ENCODE measurements at places on chromosomes 5 and 9.

DNA sequence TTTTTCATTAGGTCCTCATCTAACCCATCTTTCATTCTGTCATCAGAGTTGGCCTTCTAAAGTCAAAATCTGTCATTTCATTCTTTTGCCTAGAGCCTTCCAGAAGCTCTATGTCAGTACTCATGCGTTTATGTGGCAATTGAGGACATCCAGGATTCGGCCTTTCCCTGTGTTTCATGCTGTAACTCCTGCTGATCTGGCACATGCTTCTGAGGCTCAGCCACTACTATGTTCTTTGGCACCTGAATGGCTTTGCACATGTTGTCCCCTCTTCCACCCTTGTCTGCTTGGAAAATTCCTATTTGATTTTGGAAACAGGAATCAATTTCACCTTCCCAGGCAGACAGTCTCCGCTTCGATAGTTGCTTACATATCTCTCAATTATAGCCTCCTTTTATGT lies 84.9 kb downstream of the GDNF start:
- DNase-seq: no peak

GRCh38 chr5:118988866-118989180 lies 476 bp upstream of the DTWD2 start:
- no peak for DNase-seq

DNA sequence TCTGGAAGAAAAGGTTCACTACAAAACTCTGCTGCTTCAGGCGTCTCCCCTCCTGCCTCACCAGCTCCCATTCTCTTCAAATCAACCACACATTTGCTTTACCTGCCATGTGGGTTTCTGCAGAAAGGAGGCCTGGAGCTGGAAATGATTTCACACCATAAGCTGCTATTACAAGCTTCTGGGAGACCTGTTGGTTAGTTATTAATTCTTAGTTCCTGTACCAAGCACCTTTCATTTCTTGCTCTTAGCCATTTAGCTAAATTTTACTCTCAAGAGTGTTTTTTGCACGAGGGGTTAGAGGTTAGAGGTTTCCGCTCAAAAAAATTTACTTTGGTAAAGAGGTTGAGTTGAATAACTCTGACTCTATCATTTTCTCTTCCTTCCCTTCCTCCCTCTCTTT lies 70.3 kb downstream of the MAP1B start:
- no peak for DNase-seq

DNA sequence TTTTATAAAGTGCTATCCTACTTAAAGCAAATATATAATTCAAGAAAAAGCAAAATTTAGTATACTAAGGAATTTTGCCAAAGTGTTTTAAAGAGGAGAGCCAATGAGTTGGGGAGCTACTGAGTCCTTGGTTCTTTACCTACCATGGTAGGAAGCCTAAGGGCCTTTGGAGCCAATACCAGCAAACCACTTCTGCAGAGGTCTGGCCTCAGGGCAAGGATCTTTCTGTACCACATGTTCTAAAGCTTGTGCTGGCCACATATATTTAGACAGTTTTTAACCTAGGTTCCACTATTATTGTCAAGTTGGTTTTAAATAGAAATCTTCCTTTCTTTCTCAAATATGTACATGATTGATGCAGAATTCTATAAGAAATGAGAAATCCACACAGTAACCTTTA lies 172.3 kb upstream of the NREP start:
- DNase-seq: no peak

DNA sequence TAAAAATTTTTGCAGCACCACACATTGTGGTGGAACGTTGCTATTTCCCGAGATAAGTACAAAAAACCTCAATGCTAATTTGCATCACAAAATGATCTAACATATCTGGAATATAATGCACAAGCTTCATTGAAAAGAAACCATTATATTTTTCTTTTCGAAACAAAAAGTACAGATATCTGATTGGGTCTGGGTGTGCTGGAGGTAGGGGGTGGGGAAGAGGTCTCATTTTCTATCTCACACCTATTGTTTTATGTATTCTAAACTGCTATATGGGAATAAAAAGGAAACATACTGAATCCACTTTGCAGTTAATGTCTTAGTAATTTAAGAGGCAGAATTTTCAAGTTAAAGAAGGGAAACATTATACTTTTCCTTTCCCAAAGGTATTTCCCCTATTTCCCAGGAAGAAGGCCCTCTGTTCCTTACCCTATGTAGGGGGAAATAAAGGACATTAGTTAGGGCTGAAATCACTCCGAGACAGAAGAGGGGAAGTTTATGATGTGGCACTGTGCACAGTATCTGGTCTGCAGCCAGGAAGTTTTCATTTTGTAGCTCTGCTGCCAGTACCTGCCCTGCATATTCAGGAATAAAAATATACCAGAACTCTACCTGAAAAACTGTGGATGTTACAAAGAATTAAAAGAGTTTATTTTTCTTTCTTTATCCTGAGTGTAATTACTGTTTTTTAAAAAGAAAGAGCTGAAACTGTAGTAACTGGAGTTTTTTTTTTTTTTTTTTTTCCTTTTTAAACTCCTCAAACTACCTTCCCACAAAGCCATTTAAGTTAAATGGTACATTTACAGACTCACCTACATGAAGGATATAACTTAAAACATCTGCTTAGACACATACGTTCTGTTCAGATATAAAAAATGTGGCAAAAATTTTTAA lies 7.4 kb downstream of the MEF2C start:
- DNase-seq: no peak

DNA sequence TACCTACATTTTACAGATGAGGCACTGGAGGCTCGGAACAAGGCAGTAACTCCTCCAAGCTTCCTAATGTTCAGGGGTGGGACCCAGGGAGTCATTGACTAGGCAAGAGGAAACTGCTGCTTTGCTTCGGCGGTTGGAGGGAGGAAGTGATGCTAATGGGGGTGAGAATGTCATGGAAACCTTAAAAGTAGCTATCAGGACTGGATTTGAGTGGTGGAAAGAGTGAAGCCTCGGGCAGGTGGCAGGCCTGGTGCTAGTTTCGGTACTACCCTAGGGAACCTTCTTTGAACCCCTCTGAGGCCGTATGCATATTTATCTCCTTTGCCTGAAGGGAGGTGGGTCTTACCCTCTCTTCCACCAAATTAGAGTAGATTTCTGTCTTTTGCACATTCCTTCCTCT lies 1.6 kb downstream of the BSPRY start:
- DNase-seq: no peak

GRCh38 chr5:149002053-149002452 lies 60.8 kb downstream of the SH3TC2 start:
- no peak for DNase-seq

DNA sequence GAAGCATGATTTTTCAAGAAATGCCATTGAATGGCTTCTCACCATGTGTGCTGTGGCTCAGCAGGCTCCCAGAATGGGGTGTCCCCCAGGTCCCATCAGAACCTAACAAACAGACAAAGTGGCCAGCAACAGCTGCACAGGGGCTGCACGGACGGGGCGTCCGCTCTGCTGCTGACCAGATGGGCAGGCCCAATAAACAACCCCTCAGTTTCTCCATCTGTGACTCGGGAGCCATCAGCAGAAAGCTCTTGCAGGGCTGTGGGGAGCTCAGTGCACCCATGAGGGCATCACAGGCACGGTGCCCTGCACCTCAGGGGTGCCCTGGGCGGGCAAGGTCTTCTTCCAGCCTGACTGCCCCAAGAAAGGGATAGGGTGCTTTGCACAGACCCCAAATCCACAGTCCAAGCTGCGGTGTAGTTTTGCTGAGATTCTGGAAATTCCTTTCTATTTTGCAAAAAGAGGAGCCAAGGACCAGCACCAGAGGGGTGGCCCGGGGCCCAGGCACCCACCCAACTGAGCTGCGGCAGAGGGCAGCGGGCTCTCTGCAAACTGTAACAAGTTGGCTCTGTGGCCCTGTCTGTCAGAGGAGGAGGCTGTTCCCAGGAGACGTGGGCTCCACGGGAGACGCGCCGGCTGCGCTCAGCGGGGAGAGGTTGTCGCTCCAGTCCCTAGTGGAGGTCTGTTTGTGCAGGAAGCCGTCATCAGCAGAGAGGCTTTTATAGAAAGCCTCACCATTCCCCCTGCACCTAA lies 138.7 kb upstream of the PPP1R26 start:
- DNase-seq: no peak

- no peak for DNase-seq
Observed at GRCh38 chr5:55680353-55680752, 31.8 kb downstream of the SLC38A9 start.

DNA sequence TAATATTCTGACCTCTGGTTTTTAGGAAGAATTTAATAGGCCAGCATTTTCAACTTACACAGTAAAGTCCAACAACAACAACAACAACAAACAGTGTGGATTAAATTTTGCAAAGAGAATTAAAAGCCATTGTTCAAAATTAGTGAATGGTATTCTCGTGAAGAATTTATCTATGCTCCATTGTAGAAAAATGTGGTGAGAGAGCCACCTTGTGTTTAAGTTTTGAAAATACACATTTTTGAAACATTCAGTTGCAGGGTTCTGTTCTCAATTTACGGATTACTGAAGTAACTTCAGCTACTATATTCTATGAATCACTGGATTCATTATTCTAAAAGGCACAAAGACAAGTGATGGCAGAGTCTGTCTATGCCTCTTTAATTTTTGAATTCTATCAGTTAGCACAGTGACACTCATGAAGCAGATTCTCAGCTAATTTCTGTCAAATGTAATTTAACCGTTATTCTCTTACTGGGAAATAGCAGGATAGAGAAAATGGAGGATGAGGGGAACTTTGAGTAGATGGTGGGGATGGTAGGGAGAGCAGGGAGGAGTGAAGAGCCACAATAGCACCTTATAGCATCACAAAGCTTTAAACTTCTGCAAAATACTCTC lies 11.0 kb downstream of the CCDC152 start:
- no peak for DNase-seq

DNA sequence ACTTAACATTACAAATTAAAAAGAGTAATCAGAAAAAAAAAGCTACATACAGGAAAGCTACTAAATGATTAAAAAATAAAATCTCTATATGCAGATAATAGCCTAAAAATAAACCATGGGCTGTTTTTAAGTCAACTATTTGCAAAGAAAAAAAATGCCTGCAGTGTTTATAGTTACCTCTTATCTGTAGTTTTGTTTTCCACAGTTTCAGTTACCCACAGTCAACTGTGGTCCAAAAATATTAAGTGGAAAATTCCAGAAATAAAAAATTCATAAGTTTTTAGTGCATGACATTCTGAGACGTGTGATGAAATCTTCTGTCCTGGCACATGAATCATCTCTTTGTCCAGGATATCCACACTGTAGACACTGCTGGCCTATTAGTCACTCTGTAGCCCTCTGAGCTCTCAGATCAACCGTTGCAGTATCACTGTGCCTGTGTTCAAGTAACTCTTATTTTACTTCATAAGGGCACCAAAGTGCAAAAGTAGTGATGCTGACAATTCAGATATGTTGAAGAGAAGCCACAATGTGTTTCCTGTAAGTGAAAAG lies 59.2 kb downstream of the PRELID2 start:
- DNase-seq: no peak

DNA sequence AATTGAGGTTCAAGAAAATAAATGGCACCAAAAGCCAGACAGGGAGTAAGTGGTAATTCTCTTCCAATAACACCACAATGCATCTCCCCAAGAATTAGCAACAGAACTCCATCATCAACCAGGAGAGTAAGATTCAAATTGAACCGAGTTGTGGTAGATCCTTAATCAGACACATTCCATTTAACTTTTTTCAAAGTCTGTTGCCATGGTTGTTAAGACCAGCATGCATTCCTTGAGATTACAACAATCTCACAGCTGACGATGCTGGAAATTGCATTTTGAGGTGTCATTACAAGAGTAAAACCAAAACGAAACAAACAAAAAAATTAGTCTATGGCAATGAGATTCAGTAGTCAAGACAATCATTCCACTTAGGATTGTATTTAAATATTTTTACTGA lies 78.9 kb upstream of the ZNF462 start:
- no peak for DNase-seq

GRCh38 chr9:89935801-89936200 lies 331.0 kb downstream of the GADD45G start:
- no peak for DNase-seq

- DNase-seq: no peak
Observed at GRCh38 chr5:83720836-83721537, at the start of gene HAPLN1. TSS of gene HAPLN1 (minus strand) at chr5:83720855. CDS start at chr5:83673523, 47,332 bp downstream.

- no peak for DNase-seq
Observed at GRCh38 chr5:133652951-133653759, 40.8 kb upstream of the FSTL4 start.

- no peak for DNase-seq
Observed at GRCh38 chr5:42807722-42808447, 3.8 kb downstream of the SELENOP start.

GRCh38 chr5:163460562-163461171 lies at the start of gene HMMR:
TSS of gene HMMR (plus strand) at chr5:163460632. CDS start at chr5:163460693, 61 bp downstream.
- no peak for DNase-seq

DNA sequence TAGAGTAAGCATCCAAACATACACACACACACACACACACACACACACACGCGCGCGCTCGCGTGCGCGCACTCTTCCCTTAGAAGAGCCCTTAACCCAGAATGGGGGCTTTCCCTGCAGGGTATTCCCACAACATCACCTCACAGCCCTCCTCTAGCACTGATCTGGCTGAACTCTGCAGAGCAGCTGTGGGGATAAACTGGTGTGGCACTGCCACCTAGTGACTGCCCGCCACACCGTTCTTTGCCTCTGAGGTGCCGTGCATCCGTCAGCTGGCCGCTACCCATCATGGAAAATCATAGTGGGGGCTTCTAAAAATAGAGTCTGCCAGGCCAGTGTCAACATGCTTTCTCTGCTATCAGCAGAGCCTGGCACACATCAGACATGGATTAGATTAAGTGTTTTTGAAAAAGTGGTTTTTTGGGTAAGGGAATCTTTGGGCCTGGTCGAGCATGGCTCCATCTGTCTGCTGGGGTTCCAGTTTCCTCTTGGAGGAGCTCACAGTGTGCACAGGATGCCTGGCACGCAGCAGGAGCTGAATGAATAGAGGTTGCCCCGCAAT lies 88.1 kb downstream of the KCNN2 start:
- no peak for DNase-seq

DNA sequence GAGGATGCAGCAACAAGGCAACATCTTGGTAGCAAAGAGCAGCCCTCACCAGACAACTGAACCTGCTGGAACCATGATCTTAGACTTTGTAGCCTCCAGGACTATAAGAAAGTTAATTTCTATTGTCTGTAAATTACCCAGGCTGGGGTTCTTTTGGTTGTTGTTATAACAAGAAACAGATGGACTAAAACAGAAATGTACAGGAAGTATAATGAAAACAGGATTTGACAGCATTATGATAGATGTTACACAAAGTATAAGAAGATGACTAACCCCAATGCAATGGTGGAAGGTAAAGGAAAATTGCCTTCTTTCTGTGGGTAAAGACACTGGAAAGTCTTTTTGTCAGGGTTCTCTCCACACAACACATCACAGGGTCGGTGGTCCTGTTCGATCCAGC lies 204.2 kb downstream of the SGCD start:
- no peak for DNase-seq
